Activated T-cell treated with anti-CD3 and anti-CD28 coated beads, Interleukin-2, amount 50 U/mL, for 72 hours (primary cell): ENCODE measurements at places on chromosomes 3 and 15. TPM values are rescaled to one million over a fixed set of nuclear protein-coding genes. Genes with fewer than 3 reads are reported as not detected.

DNA sequence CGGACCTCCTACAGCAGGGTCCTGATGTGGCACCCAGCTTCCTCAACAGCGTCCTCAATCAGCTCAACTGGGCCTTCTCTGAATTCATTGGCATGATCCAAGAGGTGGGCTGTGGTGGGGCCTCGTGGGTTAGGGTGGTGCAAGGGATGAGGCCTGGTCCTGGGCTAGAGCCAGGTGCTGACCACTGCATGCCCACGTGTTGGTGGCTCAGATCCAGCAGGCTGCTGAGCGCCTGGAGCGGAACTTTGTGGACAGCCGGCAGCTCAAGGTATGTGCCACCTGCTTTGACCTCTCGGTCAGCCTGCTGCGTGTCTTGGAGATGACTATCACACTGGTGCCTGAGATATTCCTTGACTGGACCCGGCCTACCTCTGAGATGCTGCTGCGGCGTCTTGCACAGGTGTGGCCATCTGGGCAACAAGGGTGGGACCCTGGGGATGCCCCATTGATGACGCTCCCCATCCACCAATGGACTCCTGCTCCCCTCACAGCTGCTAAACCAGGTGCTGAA lies 3.8 kb downstream of the AMIGO3 start:
- H3K4me1 ChIP-seq, result peaks cover 23% of the 10 kb centered on the region
- H3K27me3 ChIP-seq, result no peaks in the 10 kb centered on the region
- H3K4me3 ChIP-seq, result no peak overlapping the region
- H3K36me3 ChIP-seq, result peaks cover under 1% of the 10 kb centered on the region
- DNase-seq, result no peak

- H3K4me3 ChIP-seq, result no peak overlapping the region
- no peaks in the 10 kb centered on the region for H3K36me3 ChIP-seq
- no peaks in the 10 kb centered on the region for H3K4me1 ChIP-seq
- H3K27ac ChIP-seq, result no peak overlapping the region
Measured at GRCh38 chr15:46080016-46080415, 445.2 kb downstream of the SQOR start.

DNA sequence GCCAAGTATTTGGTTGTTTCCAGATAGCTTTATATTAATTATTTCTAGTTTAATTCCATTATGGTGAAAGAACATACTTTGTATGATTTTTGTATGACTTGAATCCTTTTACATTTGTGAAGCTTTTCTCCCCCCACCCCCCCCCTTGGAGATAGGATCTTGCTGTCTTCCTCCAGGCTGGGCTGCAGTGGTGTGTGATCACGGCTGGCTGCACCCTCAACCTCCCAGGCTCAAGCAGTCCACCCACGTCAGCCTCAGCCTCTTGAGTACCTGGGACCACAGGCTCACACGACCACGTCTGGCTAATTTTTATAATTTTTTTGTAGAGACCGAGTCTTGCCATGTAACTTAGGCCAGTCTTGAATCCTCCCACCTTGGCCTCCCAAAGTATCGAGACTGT lies 29.5 kb downstream of the ARL8B start:
- no peak overlapping the region for H3K4me3 ChIP-seq
- DNase-seq, result no peak
- H3K27ac ChIP-seq, result no peak overlapping the region
- no peaks in the 10 kb centered on the region for H3K27me3 ChIP-seq

- H3K36me3 ChIP-seq, result no peaks in the 10 kb centered on the region
- no peak overlapping the region for H3K4me3 ChIP-seq
- no peak for DNase-seq
- peaks cover 7% of the 10 kb centered on the region for H3K27me3 ChIP-seq
- no peaks in the 10 kb centered on the region for H3K4me1 ChIP-seq
Measured at GRCh38 chr3:42728668-42729364, 26.2 kb upstream of the HHATL start.

DNA sequence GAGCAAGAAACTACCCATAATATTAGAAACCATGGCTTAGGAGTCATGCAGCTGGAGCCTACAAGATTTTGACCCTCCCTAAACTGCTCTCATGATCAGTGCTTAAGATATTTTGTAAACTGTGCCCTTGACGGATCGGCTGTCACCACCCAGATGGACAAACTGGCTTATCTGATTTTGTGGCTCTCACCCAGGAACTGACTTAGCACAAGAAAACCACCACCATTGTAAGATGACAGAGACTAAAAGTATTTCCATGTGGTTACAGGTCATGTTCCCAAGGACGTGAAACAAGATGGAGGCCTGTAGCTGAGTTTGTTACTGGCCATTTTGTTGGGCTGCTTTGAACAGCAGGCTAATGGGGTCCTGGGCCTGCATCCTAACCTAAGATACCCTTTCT lies 940.9 kb downstream of the OTOL1 start:
- no peak overlapping the region for H3K27ac ChIP-seq
- H3K4me1 ChIP-seq, result no peaks in the 10 kb centered on the region
- H3K36me3 ChIP-seq, result no peaks in the 10 kb centered on the region
- no peak for DNase-seq

DNA sequence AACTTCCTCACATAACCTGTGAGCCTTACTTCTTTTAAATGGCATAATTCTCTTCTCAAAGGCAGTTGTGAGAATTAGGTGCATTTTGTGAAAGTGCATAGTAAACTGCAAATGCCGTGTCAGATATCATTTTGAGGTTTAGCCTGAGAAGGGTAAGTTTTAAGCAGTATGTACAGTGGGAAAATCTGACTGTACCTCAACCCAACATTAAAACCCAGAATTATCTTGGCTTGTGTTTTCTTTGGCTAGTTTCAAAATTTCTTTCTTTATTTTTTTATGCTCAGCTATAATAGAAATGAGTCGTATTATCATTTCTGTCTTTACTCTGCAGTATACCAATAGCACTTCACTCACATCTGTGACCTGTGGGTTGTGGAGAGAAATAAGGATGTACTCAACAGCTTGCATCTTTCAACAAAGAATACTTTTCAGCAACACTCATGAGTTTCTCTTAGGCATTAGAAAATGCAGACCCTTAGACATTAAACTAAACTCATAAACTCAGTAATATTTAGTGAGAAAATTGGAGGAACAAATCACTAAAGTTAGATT lies 65.7 kb downstream of the RASA2 start:
- peaks cover 64% of the 10 kb centered on the region for H3K4me1 ChIP-seq
- H3K4me3 ChIP-seq, result peak overlapping the region; percentile 58
- DNase-seq, result no peak
- peaks cover 34% of the 10 kb centered on the region for H3K36me3 ChIP-seq

GRCh38 chr3:46574243-46574646 lies 8.1 kb upstream of the LRRC2 start:
- no peak overlapping the region for H3K27ac ChIP-seq
- no peaks in the 10 kb centered on the region for H3K36me3 ChIP-seq

GRCh38 chr15:34578283-34578674 lies 5.2 kb downstream of the GOLGA8B start:
- peak overlapping the region; percentile 10 for H3K27ac ChIP-seq
- DNase-seq, result no peak
- peaks cover 66% of the 10 kb centered on the region for H3K4me1 ChIP-seq
- H3K36me3 ChIP-seq, result no peaks in the 10 kb centered on the region

GRCh38 chr15:69979783-69980182 lies 117.9 kb downstream of the TLE3 start:
- no peak overlapping the region for H3K4me3 ChIP-seq
- peaks cover 16% of the 10 kb centered on the region for H3K27me3 ChIP-seq
- DNase-seq, result no peak
- H3K4me1 ChIP-seq, result peaks cover 4% of the 10 kb centered on the region

GRCh38 chr15:61084944-61085367 lies 144.1 kb downstream of the RORA start:
- H3K36me3 ChIP-seq, result no peaks in the 10 kb centered on the region
- no peak overlapping the region for H3K4me3 ChIP-seq
- H3K27me3 ChIP-seq, result peaks cover 8% of the 10 kb centered on the region
- DNase-seq, result no peak
- no peaks in the 10 kb centered on the region for H3K4me1 ChIP-seq
- no peak overlapping the region for H3K27ac ChIP-seq

GRCh38 chr3:43723121-43723734 lies 32.5 kb downstream of the ABHD5 start:
- no peaks in the 10 kb centered on the region for H3K4me1 ChIP-seq
- no peak overlapping the region for H3K4me3 ChIP-seq
- no peak for DNase-seq
- H3K36me3 ChIP-seq, result peaks cover 3% of the 10 kb centered on the region
- no peaks in the 10 kb centered on the region for H3K27me3 ChIP-seq
- H3K27ac ChIP-seq, result no peak overlapping the region

- no peaks in the 10 kb centered on the region for H3K27me3 ChIP-seq
- no peak for DNase-seq
- H3K36me3 ChIP-seq, result no peaks in the 10 kb centered on the region
- no peak overlapping the region for H3K4me3 ChIP-seq
Measured at GRCh38 chr3:35789042-35789831, 149.9 kb downstream of the ARPP21 start.

- H3K36me3 ChIP-seq, result no peaks in the 10 kb centered on the region
- DNase-seq, result no peak
- H3K27me3 ChIP-seq, result no peaks in the 10 kb centered on the region
- H3K4me3 ChIP-seq, result no peak overlapping the region
Measured at GRCh38 chr15:38920966-38921365, 356.4 kb upstream of the RASGRP1 start.

DNA sequence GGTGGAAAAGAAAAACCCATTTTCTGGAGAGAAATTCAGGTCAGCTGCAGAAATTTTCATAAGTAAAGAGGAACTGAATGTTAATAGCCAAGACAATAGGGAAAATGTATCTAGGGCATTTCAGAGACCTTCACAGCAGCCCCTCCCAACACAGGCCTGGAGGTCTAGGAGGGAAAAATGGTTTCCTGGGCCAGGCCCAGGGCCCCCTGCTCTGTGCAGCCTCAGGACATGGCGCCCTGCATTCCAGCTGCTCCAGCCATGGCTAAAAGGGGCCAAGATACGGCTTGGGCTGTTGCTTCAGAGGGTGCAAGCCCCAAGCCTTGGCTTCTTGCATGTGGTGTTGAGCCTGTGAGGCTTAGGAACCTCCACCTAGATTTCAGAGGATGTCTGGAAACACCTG lies 92.2 kb downstream of the C3orf70 start:
- H3K27ac ChIP-seq, result no peak overlapping the region
- no peaks in the 10 kb centered on the region for H3K4me1 ChIP-seq
- peaks cover 6% of the 10 kb centered on the region for H3K27me3 ChIP-seq
- H3K36me3 ChIP-seq, result peaks cover 7% of the 10 kb centered on the region

DNA sequence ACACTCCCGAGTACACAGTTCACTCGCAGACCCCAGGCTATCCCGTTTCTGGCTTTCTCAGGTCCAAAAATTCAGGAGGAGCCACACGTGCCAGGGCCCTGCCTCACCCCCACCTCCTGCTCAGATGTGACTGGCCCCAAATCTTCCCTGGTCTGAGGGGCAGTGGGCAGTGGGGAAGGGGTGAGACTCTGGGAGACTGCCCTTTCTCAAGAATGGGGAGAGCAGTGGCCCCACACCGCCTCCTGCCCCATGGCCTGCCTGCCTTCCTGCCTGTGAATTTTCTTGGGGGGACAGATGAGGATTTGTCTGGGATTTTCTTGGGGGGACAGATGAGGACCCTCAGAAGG lies 174.6 kb downstream of the MEGF11 start:
- no peak for DNase-seq
- no peak overlapping the region for H3K27ac ChIP-seq
- no peaks in the 10 kb centered on the region for H3K4me1 ChIP-seq
- H3K4me3 ChIP-seq, result no peak overlapping the region
- H3K36me3 ChIP-seq, result no peaks in the 10 kb centered on the region
- peaks cover 8% of the 10 kb centered on the region for H3K27me3 ChIP-seq

DNA sequence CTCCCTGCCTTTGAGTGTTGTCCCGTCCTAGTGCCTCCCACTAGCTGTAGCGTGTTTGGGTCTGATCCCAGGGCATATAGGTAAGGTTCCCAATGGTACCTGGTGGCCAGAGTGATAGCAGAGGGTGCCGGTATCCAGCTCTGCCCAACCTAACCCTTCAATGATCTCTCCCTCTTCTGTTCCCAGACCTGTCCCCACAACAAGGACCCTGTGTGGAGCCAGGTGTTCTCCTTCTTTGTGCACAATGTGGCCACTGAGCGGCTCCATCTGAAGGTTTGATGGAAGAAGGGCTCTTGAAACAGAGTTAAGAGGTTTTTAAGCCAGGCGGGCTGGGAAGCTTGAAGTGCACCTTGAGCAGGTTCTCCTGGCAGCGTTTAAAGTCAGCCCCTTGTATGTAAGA lies 35.5 kb downstream of the ESYT3 start:
- no peak for DNase-seq
- no peak overlapping the region for H3K4me3 ChIP-seq
- no peaks in the 10 kb centered on the region for H3K4me1 ChIP-seq
- peaks cover 13% of the 10 kb centered on the region for H3K27me3 ChIP-seq
- H3K27ac ChIP-seq, result no peak overlapping the region

GRCh38 chr3:181790561-181790960 lies 78.8 kb downstream of the SOX2 start:
- no peak overlapping the region for H3K4me3 ChIP-seq
- no peaks in the 10 kb centered on the region for H3K4me1 ChIP-seq
- H3K27ac ChIP-seq, result no peak overlapping the region
- H3K36me3 ChIP-seq, result no peaks in the 10 kb centered on the region
- DNase-seq, result no peak

GRCh38 chr15:45918839-45919238 lies 284.0 kb downstream of the SQOR start:
- H3K36me3 ChIP-seq, result no peaks in the 10 kb centered on the region
- H3K27me3 ChIP-seq, result no peaks in the 10 kb centered on the region
- no peak for DNase-seq
- no peaks in the 10 kb centered on the region for H3K4me1 ChIP-seq
- no peak overlapping the region for H3K27ac ChIP-seq

DNA sequence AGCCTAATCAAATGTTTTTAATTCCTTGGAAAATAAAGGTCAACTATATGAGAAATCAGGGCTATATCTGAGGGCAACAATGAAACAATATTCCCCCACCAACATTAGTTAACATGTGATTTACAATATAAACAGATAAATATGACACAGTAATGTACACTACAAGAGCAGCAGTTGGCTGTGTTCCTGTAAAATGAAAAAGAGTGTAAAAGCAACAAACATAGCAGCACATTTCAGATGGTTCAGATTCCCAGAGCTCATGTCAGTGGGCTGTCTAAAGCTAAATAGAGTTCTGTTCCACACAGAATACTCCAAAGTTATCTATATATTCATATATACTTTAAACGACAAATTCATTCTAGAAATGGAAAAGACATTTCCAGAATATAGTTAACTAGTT lies 42.6 kb downstream of the ANKRD28 start:
- DNase-seq, result no peak
- H3K4me1 ChIP-seq, result peaks cover 12% of the 10 kb centered on the region
- peaks cover 4% of the 10 kb centered on the region for H3K36me3 ChIP-seq
- H3K4me3 ChIP-seq, result no peak overlapping the region

- DNase-seq, result no peak
- no peaks in the 10 kb centered on the region for H3K27me3 ChIP-seq
- H3K36me3 ChIP-seq, result no peaks in the 10 kb centered on the region
- peak overlapping the region; percentile 51 for H3K4me3 ChIP-seq
Measured at GRCh38 chr3:43023066-43023465, 44.0 kb downstream of the GASK1A start.

Gene NPAP1
- total RNA-seq, result not detected

Gene WNT5A
- 0.51 TPM for total RNA-seq

Gene TMEM212
- total RNA-seq, result not detected

Gene TNFSF10
- 30.3 TPM for total RNA-seq

Gene CLDN16
- total RNA-seq, result 0.29 TPM

Gene GOLGA6A
- total RNA-seq, result 0.46 TPM

Gene PIGZ
- total RNA-seq, result 1.1 TPM

Gene HTR3E
- total RNA-seq, result not detected

Gene CCR2
- 0.46 TPM for total RNA-seq
